ENCODE measurements at places on chromosomes 7 and 10.

GRCh38 chr7:84916161-84916560 lies 270.7 kb downstream of the SEMA3D start:
- DNase-seq: no peak

DNA sequence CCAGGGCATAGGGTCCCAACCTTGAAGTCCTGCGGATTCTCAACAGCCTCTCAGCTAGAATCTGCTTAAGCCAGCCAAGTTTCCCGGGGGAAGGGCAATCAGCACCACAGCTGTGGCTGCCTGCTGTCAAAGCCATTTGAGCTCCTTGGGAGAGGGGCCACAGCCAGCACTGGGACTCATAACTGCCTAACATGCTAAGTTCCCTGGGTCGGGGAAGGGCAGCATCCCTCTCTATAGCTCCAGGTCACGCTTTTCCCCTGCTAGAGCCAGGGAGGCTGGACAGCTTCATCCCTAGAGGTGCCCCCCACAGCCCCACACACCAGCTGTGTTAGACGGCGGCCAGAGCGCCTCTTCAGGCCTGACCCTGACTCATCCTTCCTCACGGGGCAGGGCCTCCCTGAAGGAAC lies 49.6 kb upstream of the PDE1C start:
- peak; percentile 27 for DNase-seq

GRCh38 chr7:121273467-121274167 lies 55.2 kb upstream of the WNT16 start:
- no peak for DNase-seq

DNA sequence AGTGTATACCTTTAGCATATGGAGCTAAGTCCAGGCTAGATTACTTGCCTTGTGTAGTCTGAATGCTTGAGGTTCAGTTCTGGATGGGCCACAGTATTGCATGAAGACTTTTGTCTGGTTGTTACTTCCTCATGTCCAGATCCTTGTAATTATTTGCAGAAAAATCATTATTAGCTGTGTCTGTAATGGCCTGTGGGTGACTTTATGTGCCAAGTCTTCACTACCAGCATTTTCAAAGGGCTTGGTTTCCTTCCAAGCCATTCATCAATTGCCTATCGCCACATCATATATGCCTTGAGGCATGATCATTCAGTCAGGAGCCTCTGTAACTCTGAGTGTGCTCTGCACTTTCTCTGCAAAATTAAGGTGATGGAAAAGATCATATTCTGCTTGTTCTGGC lies 13.8 kb upstream of the HDAC9 start:
- no peak for DNase-seq

DNA sequence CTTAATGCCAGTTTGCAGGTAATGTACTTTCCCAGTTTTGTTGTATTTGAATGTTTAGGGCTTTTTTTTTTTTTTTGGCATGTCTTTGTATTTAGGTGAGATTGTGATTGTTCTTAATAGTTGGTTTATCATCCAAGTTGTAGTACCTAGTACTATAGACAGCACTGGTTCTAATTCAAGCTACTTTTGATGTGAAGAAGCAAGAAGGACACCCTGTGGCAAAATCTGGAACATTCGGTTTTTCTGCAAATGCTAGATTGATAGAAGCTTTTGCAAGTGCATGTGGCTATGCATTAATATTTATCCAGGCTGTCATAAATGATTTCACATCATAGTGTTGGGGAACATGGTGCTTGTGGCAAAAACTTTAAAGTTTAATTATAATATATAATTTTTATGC lies 248.9 kb downstream of the FOXP2 start:
- peak; percentile 59 for DNase-seq

DNA sequence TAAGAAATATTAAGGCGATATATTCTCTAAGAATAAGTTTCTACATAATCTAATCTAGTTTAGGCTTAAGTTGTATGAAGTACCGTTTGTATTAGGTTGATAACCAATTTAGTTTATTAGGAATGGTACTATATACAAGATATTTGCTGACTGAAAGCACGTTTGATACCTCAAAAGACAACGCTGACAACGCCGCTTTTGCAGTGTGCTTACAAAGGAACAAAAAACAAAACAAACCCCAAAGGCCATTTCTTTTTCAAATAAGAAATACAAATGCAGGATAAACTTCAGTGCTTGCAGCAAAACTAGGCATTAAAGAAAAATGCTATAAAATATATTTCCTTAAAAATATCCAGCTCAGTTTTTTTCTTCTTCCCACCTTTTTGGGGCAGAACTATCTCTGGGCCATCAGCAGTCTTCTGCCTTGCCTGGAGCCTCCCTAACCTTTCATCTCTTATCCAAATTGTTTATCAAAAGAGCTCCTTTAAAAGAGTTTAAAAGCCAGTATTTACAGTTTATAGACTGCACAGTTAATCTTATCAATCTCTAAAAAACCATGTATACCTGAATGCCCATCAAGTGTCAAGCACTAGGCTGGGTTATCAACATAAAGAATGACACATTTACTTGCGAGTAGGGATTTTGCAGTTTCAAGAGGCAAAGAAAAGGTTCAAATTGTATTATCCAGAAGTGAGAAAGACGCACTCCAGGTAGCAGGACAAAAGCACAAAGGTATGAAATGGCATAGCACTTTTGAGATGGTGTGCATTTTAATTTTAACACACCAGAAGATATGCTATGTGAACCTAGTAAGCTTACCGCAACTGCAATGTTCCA lies 4.1 kb upstream of the KMT2E start:
- no peak for DNase-seq

Data from mesendoderm (in vitro differentiated cells).